ENCODE measurements at places on chromosomes 6 and 20.

GRCh38 chr20:36585410-36586125 is 12.2 kb downstream of the TGIF2 start:
- no peak for DNase-seq

DNA sequence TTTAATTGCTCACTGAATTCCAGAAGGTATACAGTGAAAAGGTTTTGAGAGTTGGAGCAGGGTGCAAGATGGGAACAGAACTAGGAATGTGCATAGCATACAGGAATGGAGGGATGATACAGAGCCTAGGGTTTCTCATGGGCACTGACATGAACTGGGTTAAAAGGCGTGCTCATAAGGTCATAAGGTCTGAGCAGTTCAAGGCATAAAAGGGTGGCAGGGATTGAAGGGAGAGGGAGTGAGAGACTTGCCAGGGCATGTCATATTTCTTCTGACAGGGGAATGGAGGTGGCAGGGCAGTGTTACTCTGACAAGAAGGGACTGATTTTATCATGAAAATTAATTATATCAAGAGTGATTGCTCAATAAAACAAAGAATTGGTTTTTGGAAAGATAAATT is 4.7 kb downstream of the MLIP start:
- DNase-seq, result no peak

GRCh38 chr6:38784506-38785235 is 69.6 kb downstream of the DNAH8 start:
- DNase-seq, result no peak

DNA sequence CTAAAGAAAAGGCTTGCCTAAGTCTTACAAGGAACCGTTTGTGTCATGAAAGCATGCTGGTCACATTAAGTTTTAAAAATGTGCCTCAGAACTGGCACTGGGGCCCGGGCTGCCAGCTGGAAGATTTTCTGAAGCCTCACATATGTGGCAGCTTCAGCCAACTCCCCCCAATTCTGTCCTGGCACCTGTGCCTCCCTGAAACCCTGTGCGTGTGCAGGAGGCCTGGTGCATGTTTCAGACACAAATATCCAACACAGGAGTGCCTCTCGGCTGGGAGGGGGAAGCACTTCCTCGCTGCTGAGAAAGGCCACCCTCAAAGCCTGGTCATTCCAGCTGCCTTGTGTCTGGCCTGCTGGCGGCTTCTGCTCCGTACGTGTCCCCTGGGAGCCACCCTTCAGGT is 188.5 kb upstream of the SNX9 start:
- no peak for DNase-seq

GRCh38 chr6:4936681-4937041 is 67.2 kb downstream of the RPP40 start:
- DNase-seq, result no peak

GRCh38 chr6:160500639-160501038 is 152.5 kb downstream of the SLC22A3 start:
- DNase-seq, result no peak

DNA sequence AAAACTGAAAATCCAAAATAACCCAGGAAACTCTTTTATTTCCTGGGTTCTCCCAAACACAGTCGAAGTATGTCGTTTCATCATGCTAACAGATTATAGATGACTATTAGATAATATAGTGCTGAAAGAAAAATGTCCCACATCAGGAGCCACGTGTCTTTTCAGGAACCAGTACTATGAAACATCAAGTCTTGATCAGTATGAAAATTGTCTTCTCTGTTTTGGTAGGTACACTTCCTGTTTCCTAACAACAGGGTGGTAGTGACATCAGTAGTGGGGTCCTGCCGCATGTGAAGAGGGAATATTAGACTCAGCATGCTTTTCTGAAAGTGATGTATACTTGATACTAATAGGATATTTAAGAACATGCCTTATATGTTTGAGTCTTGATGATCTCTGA is 136.7 kb downstream of the HIVEP1 start:
- no peak for DNase-seq

DNA sequence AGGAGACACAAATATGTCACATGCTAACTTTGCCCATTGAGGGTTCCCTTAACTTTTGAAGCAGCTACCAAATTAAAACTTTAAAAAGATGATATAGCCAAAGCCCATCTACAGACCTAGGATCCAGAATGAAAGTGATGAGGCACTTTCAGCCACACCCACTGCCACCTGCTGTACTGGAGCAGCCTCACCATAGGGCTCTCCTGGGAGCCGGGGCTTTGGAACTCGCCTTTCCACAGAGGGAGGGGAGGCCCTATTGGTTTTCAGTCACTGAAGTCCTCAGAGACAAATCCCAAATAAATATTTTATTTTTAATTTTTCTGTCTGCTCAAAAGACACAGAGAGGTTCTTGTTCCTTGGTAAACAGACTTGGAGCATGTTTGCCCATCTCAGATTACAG is 238.1 kb upstream of the TAB2 start:
- DNase-seq, result no peak

DNA sequence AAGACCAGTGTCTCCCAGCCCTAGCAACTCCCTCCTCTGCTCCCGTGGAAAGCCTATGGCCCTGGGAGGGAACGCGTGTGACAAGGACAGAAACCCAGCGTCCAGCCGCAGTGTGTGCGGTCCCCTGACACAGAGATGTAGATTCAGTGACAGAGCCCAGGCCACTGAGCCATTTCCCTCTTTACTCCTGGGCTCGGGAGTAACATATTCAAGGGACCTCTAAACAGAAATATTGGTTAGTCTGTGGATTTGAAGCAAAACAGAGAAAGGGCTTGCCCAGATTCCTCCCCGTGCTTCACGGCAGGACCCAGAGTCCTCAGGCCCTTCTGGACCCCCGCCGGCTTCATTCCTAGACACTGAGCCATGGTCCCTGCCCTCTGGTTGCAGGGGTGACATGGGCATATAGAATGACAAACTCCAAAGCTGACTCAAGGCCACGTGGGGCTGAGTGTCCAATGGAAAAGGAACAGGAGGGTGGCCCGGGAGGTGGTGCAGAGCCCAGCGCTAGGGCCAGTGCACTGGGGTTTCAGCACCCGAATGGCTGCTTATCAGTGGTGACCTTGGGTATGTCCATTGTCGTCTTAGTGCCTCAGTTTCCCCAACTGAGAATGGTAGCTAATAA is 248.2 kb downstream of the QKI start:
- DNase-seq, result no peak

DNA sequence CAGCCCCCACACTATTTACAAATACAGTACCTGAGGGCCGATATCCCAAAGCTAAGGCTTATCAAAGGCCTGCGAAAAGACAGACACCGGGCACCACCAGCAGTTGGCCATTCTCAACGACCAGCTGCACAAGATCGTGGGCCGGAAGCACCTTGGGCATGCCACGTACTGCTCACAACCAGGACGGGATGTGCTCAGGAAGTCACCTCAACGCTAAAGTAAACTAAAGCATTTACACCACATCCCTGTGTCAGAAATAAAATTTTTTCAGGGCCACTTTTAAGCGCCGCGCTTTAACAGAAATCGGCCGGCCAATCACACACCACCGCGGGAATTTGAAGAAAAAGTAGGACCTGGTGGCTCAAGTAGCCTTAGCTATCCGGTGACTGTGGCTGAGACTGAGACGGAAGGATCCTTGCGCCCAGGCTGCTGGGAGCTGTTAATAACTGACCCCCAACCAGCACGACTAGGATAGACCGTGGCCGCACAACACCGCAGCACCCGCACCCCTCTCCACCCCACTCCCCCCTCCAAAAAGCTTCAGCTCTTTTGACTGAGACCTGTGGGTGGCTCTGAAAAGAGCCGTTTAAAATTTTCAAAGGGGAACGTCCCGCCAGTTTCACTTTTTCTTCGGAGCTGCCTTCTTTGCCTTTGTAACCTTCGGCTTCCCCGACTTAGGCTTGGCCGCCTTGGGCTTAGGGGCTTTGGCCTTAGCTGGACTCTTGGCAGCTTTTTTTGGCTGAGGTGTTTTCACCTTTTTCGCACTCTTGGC is 131.2 kb upstream of the BTN3A2 start:
- DNase-seq, result no peak

DNA sequence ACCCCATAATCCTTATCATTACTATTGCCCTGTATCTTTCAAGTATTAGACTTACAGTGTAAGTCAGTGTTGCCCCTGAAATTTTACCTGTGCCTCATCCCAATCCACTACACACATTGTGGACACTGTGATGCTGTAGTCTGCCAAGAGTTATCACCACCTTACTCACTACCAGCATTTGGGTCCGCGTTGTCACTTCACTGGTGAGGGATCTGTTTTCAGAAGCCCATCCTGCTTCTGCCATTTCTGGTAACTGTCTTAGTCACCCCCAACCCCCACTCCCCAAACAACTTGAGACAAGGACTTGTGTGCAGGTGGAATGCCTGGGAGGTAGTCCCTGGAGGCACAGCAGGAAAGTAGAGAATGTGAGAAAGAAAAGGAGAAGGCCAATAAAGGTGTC is 6.0 kb upstream of the RAB44 start:
- no peak for DNase-seq

- no peak for DNase-seq
Measured at GRCh38 chr6:161694995-161695394, 421.1 kb upstream of the AGPAT4 start.

- no peak for DNase-seq
Measured at GRCh38 chr6:36337814-36338213, 1.1 kb upstream of the BNIP5 start.

DNA sequence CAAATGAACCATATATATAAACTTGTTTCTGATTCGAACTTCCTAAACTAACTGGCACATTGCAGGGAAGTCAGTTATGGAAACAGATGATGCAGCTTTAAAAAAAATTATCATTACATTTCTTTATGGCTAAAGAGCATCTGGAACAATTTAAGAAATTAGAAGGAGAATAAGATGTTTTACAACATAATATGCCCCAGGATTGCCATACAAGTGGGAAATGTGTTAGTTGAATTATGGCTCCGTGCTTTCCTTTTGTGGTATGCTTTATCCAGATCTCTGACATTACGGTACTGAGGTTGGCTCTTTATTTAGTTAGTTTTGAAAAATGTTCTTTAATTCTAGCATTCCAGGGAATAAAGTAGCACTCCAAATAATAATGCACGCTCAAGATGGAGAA is 343.0 kb upstream of the ZFP64 start:
- DNase-seq, result no peak

GRCh38 chr6:156953479-156954146 is 176.4 kb downstream of the ARID1B start:
- DNase-seq, result no peak

DNA sequence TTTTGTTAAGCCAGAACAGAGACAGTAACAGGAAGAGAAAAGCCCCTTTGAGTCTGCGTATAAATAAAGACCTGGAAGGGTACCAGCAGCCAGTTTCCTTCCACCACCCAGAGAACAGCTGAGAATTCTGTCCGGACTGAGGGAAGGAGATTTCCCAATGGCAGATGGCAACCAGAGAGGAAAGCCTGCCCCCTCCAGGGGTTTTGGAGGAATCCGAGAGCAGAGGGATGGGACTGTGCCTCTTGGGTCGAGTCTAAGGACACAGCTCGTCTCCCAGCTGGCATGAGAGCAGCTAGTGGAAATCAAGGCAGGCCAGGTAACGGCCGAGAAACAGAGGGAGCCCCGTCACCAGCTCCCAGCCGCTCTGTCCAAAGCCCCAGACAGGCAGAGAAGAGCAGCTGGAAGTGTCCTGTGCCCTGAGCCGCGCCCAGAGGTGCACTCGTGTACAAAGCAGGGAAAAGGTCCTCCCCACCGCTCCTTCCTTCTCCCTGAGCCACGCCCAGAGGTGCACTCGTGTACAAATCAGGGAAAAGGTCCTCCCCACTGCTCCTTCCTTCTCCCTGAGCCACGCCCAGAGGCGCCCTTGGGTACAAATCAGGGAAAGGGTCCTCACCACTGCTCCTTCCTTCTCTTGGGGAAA is 134.0 kb upstream of the SNX9 start:
- DNase-seq, result no peak

DNA sequence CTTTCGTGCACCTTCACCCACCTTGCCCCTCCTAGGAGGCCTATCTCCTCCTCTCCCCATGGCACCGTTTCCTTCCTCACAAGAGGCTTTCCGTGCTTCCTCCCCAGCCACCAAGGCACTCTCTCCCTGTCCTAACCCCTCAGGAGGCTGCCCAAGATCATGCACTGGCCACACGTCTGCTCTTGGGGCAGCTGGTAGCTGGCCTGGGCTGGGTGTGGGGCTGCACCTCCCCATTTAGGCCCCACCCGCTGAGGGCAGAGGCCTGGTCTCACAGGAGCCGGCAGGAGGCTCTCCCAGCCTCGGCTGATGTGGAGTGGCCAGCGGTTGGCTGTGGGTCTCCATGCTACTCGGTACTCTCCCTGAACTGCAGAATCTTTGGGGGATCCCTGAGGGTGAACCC is 13.6 kb downstream of the NOL4L start:
- DNase-seq, result no peak

DNA sequence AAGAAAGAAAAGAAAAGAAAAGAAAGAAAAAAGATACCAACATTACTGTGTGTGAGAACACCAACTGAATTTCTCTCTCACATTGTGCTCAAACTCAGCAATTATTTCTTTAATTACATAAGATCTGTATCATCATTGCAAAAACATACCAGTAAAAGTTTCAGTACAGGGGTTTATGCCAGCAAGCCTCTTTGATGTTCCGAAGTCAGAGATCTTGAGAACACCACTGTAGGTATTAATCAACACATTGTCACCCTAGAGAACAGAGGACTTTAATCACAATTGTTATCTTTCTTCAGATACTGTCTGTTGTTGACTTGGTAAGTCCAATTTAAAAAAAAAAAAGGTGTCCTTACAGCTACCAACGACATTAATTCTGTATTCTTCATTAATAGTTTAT is 60.9 kb upstream of the MAP7 start:
- DNase-seq, result no peak

DNA sequence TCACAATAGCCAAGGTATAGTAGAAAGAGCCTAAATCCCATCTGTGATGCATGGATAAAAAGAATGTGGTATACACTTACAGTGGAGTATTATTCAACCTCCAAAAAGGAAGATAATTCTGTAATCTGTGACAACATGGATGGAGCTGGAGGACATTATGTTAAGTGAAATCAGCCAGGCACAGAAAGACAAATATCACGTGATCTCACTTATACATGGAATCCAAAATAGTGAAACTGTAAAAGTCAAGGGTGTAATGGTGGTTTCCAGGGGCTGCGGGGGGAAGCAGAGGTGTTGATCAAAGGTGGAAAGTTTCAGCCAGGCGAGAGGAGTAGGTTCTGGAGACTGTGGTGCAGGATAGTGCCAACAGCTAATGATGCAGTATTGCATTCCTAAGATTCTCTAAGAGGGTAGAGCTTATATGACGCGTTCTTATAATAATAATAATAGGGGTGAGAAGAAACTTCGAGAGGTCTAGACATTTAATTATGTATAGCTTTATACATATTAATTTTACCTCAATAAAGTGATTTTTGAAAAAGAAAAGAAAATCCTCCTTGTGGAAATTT is 246.1 kb downstream of the FOXA2 start:
- DNase-seq, result no peak

- DNase-seq, result no peak
Measured at GRCh38 chr6:14200047-14200446, 82.5 kb downstream of the CD83 start.

DNA sequence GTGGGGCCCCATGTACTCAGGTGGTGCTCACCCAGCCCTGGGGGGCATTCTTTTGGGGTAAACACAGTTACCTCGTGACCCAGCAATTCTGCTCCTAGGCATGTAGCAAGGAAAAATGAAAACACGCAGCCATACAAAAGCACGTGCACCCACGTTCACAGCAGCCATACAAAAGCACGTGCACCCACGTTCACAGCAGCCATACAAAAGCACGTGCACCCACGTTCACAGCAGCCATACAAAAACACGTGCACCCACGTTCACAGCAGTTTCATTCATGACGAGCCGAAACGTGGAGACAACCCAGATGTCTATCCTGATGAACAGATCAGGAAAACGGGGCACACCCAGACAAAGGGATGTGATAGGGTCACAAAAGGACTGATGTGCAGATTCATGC is 57.1 kb downstream of the YTHDF1 start:
- DNase-seq, result no peak

Measured in stimulated activated CD4-positive, alpha-beta T cell treated with anti-CD3 and anti-CD28 coated beads, Interleukin-15, amount 100 ng/mL, for 1 hour (primary cell).